Activated CD8-positive, alpha-beta memory T cell treated with anti-CD3 and anti-CD28 coated beads, Interleukin-2, amount 50 U/mL, for 4 hours (primary cell): ENCODE measurements at places on chromosomes 2 and 18.

DNA sequence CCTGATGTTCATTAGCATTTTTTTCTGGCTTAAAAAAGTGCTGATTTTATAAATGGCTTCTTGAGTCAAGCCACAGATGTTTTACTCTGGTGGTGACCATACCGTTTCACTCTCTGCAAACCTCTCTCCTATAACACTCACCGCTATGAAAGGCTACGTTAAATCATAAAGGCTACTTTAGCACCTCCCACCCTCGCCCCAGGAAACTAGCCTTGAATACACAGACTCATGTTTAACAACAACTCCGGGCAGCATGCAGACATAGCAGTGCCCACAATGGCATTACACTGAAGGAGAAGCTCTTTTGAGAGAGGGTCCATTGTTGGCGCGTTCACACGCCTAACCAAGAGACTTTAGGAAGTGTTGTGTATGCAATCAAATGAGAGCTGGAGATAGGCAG lies 5.6 kb downstream of the MYT1L start:
- DNase-seq, result no peak

GRCh38 chr2:5657231-5657630 lies 35.0 kb upstream of the SOX11 start:
- DNase-seq, result no peak

DNA sequence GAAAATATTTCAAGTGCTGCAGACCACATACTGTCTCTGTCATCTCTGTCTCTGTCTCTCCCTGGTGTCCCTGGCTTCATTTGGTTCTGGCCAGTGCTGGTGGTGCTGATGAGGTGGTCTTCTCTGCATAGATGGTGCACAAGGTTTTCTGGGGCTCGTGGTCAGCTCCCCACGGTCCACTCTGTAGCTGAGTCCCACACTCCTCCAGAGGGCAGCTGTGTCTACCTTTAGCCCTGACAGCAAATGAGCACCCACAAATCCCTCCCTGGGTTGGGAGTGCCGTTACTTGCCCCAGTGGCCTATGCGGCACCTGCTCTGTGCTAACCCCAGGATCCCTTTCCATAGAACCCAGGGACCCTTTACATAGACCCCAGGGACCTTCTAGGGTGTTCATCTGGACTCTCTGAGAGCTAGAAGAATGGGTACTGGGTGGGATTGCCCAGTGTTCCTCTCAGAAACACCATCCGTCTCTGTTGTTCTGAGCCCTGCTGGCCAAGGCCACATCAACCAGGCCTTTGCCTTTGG lies 129.3 kb downstream of the CAPN13 start:
- no peak for DNase-seq

GRCh38 chr2:235669269-235669831 lies 175.5 kb downstream of the AGAP1 start:
- peak; percentile 29 for DNase-seq

- no peak for DNase-seq
Observed at GRCh38 chr2:201950606-201951005, 83.0 kb upstream of the FZD7 start.

GRCh38 chr18:56380685-56381084 lies 257.7 kb downstream of the TXNL1 start:
- DNase-seq, result no peak

- no peak for DNase-seq
Observed at GRCh38 chr2:2131075-2131789, 199.8 kb downstream of the MYT1L start.

GRCh38 chr2:85865539-85866164 lies 23.1 kb downstream of the ST3GAL5 start:
- no peak for DNase-seq

DNA sequence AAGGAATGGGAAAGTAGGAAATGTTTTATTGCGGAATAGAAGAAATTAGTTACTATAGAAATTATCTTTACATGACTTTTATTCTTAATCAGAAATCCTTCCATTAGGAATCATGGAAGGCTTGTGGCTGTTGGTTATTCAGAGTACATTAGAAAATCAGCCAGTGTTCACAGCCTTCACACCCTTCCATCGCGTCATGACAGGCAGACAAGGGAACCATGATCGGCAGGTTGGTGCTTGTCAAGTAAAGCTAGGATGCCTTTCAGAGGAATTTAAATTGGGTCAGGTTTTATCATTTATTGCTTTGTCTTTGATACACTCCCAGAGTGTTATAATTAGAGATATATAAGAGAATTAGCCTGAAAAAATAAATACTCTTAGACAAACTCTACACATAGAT lies 400.6 kb downstream of the THSD7B start:
- DNase-seq, result no peak

DNA sequence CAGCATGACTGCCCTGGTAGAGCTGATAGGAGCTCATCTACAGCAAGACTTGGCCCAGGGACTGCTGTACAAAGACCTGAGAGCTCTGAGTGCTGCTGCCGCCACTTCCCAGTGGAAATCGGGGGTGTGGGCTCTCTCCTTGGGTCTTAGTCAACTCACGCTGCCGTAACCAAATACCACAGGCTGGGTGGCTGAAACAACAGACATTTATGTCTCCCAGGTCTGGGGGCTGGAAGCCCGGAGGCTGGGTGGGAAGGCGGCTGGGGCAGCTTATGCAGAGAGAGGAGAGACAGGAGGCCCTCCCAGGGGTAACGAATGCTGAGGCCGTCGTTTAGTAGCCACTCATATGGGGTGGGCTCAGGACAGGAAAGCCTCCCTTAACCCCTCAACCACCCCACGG lies 15.4 kb upstream of the MAL start:
- DNase-seq, result no peak

DNA sequence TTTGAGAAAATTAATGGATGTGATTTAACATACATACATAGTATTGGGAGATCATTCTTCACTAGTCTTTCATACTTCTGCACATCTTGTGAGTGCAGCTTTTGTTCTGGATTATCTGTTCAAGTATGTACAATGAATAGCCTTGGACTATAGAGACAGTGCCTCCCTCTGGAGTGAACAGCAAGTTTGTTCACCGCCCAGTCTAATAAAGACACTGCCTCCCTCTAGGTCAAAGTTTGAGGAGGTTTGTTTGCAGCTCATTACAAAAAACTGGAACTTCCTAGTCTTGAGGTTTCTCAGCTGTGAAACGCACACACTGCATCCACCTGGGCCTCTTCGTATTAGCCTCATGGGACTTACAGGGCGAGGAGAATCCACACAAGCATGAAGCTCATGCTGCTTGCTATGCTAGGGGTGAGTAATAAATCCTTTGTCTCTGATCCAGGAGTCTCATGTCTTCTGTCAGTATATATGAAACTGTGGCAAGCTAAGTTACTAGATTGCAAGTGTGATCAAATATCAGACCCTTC lies 26.0 kb upstream of the LAPTM4A start:
- no peak for DNase-seq

DNA sequence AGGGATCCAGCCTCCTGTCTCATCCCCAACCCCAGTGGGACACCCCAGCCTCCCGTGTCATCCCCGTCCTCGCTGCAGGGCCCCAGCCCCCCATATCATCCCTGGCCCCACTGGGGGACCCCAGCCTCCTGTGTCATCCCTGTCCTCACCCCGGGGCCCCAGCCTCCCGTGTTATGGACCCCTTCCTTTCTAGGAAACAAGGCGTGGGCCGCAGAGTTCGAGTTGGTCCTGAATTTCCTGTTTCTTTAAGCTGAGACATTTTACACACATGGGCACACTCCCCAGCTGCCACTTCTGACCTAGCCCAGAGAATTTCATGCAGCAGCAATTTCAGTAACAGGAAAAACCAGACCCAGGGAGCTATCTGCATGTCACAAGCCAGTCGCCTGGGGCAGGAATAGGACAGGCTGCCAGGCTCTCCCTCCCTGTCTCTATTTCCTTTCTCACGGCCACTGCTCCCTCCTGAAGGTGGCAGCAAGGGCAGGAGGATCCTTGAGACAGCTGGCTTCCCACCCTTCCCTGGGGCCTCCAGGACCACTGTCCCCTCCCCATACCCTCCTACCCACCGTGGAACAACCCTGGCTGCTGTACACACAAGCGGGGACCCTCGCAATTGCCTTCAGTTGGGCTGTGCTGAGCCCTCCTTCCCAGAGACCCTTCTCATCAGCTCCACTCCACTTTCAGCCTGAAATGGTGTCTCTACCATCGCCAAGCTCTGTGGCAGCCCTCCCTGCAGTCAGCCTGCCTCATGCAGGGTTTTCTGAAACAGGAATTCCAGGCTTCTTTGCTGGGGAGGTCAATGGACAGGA lies 141.9 kb upstream of the ID2 start:
- no peak for DNase-seq

DNA sequence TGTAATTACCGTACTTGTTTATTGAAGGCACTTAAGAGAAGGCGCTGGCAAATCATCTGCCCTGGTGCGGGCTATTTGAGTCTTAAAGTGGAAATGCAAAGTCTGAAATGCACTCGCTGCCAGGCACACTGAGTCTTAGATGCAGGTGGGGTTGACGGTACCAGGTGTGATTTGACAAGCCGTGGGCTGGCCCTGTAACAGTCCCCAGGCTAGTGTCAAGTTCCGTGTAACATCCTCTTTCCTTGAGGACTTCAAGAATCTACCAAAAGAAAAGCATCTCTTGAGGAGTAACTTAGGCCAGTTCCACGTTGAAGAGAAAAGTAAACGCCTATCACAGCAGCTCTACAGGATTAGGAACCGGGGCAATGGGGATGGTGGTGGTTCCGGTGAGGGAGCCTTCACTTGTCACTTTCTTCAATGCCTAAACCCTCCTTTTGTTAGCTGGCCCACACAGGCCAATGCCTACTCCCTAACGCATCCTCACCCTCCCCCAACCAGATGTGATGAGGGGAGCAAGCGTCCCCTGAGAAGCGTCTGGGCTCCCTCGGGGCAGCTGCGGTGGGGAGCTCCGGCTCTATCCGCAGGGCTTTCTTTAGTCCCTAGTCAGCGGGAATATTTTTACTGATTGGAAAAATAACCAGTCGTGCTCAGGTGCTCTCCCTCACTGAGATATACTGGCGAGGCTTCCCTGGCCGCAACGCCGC lies 1.5 kb upstream of the UGP2 start:
- DNase-seq, result peak; percentile 19

DNA sequence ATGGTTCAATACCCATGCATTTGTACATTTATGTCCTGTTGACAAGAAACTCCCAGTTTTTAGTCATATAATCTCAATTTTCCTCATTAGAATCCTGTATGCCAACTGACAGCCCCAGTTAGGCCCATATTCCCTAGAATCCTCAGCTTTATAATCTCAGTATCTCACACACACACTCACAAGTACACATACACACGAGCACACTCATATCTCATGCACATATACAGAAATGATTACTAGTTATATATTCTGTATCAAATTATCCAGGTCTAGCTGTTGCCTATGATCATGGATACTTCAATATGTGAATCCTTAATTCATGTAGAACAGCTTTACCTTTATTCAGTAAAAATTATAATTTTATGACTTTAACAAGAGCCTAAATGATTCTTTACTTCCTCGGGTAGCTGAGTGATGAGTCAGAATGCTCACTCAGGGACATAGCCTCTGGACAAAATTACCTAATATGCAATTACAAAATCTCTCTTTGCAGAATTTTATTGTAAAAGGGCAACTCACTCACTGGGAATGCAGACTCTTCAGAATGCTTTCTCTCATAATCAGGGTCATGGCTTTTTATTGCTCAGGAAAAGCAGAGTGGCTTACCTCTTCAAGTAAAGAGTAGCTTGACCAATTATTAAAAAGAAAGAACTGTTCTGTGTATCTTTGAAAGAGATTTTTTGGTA lies 193.6 kb upstream of the PIK3C3 start:
- DNase-seq, result no peak

- no peak for DNase-seq
Observed at GRCh38 chr18:45726603-45727002, 2.6 kb downstream of the SLC14A1 start.

GRCh38 chr2:31088504-31089195 lies 49.6 kb downstream of the GALNT14 start:
- no peak for DNase-seq
